ENCODE measurements at places on chromosomes 7 and 10.
A peak's percentile ranks its signal among the peaks of the same experiment; 100 is the strongest.

DNA sequence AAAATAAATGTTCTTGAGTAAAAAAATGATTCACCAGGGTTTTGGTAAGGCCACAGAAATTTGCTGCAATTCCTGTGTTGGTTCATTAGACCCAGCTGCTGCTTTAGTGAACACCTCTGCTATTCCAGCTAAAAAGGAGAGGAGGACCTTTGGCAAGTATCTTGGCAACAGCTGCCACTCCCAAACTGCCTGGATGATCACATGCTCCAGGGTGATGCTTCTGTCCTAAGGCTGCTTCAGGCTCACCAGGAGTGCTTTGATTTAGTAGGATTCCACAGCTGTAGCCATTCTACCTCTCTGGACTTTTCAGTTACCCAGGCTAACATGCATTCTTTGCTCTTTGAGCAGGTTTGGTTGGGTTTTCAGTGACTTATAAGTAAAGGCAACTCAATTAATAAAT, 82.6 kb upstream of the NPVF start:
- no peak for DNase-seq

- DNase-seq: no peak
Measured at GRCh38 chr7:118615681-118616080, 391.2 kb downstream of the ANKRD7 start.

GRCh38 chr7:134470864-134471263, 12.0 kb upstream of the AKR1B1 start:
- peak; percentile 58 for DNase-seq

DNA sequence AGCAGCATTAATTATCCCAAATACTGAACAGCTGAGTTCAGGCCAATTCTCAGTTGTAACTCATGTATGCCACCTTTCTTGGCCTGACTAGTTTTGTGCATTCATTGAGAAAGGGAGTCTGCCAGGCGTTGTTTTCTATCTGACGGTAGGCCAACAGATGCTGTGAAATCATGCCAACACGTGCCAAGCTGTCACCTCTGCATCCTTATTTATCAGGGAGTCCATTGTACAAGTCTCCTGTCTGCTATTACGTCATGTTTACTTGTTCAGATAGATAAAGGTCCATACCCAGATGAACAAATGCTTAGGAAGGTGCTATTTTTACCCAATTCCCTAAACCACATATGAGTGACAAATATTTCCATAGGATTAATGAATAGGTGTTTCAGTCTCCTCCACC, 127.2 kb upstream of the CDK6 start:
- no peak for DNase-seq

DNA sequence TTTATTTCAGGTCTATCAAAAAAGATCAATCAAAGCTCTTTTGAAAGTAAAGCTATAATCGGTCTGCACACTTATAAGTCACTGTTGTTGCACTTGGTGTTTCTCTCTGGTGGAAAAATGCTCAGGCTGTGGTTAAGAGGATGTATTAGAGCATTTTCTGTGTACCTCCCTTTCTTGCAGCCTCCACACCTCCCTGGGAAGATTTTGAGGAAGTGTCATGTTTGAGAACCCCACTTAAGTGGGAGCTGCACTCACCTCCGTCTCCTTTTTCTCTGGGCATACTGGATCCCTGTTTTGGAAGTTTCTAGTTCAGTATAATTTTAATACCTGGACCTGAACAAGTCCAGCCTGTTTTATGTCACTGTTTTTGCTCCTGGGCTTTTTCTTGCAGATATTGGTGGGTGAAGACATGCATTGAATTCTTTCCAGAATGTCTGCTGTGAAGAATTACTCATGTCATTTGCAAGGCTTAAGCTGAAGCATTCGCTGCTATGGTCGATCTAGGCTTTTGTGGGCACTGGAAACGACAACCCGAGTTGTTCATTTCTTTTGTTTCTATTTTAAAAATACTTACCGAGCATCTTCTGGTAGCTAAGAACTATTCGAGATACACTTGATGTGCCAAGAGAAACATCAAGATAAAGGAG, 36.6 kb downstream of the TCF7L2 start:
- peak; percentile 59 for DNase-seq

DNA sequence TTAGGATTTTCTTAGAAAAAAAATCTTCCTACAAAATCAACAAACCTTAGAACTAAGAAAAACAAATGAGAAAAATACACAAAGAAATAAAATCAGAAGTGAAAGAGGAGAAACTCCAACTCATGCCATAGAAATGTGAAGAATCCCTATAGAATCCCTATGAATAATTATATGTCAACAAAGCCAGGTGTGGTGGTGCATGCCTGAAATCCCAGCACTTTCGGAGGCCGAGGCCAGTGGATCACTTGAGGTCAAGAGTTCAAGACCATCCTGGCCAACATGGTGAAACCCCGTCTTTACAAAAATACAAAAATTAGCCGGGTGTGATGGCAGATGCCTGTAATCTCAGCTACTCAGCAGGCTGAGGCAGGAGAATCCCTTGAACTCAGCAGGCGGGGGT, 27.1 kb downstream of the ACSM6 start:
- DNase-seq: peak; percentile 50

DNA sequence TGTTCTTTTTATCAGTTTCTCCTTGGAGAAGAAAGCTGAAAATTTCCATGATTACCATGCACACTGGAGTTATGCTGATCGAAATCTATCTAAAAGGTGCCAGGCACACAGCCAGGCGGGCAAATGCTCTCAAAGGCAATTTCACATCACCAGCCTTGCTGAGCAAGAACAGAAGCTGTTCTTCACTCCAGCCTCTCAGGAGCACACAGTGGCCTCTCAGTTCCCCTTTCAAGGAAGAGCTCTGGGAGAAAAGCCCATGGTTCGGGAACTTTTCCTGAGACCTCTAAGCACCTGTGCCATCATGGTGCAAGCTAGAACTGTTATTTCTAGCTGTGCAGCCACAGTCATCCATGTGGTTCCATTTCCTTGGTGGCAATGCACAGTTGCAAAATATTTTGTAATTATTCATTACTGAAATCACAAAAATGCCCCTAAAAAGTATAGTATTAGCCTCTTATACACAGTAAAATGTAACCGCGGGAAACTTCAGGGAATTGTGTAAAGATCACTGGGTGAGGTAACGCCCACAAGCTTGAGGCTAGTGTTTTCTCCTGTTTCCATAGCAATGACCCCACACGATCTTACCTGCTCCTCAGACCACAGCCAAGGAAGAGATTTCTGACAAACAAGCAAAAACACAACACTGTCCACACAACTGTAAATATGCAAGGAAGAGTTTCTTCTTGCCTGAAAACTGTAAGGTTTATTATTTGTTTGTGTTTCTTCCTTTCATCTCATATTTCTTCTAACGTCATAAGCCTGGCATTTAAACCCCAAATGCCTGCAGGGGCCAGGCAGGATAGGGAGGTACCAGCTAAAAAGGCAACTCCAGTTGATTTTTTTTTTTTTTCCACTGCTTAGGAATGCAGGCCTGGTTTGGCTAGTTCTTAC, 121.2 kb downstream of the FAM107B start:
- DNase-seq: peak; percentile 76

DNA sequence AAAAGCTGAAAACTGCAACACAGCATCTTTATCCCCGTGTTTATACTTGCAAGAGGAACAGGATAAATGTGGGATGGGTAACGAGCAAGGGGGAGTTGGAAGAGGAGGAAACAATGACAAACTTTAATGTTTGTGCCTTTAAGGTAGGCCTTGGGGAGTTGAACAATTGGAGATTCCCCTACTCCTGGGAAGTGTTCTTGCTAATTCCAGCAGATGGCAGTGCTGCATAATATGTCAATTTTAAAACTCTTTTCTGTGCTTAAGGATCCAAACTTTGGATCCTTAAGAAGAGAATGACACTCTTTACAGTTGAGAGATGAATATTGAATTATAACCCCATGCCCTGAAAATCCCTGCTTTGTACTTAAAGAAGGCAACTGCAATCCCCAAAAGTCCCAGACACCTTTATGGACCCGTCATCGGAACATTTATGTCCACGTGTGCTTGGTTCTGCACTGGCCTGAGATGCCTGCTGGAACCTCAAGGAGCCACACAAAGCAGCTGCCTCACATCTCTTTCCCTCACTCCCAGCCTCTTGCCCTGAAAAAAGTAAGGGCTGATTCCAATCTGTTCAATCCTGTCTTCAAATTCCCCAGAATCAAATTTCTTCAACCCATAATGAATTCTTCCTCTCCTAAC, 12.0 kb downstream of the IFIT5 start:
- DNase-seq: peak; percentile 85
